Activated T-helper 1 cell treated with Interleukin-2 at 50 U/mL for 16 hours (primary cell): ENCODE measurements at places on chromosomes 6 and 20.

- DNase-seq: no peak
These were observed 137.7 kb upstream of the LRFN2 start for GRCh38 chr6:40724886-40725285.

GRCh38 chr6:122832459-122832858, 43.4 kb downstream of the SMPDL3A start:
- DNase-seq: no peak

DNA sequence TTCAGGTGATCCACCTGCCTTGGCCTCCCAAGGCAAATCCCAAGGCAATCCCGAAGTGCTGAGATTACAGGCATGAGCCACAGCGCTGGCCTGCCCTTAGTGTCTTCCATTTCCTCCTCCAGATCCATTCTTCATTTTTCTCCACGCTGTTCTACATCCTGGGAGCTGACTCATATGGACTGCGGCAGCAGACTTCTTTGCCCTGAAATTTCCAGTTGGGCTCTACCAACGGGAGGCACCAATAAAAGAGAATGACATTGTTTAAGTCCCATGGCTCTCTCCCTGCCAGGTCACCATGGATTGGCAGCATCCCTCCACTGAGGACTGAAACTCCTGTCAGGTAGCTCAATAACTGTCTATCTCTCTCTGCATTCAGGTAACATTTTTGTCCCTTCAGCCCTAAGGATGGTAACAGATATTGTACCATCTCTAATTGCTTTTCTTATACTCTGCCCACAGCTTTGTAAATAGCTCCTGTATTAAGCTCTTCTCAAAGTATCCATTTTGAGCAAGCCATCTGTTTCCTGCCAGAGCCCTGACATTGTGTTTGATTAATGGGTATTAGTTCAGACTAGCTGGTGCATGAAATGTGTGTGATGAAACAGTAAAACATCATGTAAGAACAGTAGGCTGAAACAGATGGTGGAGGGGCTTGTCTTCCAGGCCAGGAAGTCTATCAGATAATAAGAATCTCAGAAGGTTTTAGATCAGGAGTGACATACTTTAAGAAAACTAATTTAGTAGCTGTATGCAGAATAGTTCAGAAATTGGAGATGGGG, 3.6 kb downstream of the TBCC start:
- no peak for DNase-seq

- DNase-seq: no peak
These were observed 12.0 kb downstream of the KCNK5 start for GRCh38 chr6:39217177-39217864.

DNA sequence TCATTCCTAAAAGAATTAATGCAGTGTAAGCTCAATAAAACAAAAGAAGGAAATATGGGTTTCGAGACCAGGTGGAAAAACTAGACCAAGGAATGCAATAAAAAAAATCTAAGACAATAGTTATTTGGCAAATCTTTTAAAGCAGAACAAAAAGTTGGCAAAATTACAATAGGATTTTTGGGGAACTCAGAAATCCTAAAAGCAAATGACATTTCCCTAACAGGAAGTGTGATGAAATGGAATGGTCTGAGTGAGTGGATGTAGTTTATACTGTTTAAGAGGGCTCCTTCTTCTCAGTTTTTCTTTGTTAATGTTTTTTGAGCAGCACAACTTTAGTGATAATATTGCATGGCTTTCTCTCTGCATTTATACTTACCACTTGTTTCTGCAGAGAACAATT, 190.0 kb downstream of the PLCB4 start:
- DNase-seq: no peak

DNA sequence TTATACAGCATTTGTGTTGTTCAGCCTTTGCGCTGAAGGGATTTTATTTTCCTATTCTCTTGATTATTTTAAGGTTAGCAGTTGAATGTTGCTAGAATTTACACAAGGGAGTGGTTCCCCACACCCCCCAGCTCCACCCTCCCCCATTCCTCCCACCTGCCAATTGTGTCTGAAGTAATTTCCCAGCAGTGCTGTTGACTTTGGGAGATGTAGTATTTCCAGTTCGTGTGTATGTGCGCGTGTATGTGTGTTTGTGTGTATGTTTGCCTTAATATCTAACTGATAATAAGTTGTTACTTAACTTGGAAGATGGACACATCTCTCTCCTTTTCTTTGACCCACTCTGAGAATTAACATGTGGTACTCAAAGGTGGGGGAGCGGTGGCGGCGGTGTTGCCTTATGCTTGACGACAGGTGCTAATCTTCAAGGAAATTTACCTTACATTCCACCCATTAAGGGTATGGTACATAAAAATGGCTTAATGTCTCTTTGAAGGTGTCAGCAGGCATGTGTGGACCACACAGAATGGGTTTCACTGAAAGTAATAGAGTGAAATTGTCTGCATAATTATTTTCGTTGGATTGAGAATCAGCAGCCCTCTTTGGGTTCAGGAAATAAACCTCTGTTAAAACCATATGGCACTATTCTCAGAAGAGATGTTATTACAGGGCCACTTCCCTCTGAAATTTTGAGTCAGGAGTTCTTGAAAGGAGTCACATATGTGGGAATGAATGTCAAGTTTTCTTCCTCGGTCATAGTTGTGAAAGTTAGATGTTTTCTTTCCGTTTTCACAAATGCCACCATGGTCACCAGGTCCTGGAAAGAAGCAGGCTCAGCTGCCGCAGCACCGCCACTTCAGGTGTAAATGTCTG, 95.6 kb upstream of the SUPT3H start:
- no peak for DNase-seq

DNA sequence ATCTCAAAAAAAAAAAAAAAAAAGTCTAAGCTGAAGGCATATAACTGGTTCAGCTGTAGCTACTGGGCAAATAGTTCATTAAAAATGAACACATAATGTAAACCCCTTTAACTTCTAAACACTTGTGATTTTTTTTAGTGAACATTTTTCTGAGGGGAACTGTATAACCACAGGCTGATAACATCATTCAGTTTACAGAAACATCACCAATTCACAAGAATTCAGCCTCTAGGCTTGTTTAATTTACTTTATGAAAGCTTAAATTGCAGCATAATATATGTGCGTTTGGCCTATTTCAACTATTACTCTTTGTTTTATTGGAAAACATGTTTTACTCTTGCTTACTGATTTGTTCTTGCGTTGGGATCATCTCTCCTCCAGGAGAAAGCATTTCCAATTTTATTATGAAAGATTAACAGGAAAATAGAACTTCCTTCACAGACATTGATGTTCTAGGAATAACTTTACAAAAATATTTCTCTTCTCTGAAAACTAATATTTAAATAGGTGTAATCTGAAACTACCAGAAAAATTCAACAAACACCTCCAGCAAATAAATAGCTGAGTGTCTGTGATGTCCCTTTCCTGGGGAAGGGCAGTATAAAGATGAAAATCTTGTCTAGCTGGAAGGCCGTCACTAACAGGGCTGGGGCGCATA, 284.5 kb downstream of the UST start:
- DNase-seq: no peak

DNA sequence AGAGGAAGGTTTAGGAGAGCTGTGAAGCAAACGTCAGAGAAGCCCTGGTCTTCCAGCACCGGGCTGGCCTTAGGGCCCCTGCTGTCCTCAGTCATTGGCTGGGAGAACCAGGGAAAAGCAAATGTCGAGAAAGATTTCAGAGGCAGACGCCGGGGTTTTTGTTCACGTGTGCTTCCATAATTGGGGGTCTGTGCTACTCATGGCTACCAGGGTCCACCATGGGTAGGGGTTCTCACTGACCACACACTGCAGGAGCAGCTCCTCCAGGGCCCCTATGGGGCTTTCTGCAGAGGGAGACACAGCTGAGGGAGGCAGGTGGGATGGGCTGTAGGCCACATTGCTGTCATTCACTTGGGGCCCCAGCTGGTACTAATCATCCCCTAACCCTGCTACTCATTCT, 291.8 kb upstream of the FOXQ1 start:
- DNase-seq: no peak

- DNase-seq: no peak
These were observed 64.3 kb downstream of the MRPL14 start for GRCh38 chr6:44062771-44063560.

- no peak for DNase-seq
These were observed 125.5 kb downstream of the IPCEF1 start for GRCh38 chr6:154230910-154231595.

GRCh38 chr20:61332016-61332975, 80.2 kb downstream of the CDH4 start:
- DNase-seq: no peak

DNA sequence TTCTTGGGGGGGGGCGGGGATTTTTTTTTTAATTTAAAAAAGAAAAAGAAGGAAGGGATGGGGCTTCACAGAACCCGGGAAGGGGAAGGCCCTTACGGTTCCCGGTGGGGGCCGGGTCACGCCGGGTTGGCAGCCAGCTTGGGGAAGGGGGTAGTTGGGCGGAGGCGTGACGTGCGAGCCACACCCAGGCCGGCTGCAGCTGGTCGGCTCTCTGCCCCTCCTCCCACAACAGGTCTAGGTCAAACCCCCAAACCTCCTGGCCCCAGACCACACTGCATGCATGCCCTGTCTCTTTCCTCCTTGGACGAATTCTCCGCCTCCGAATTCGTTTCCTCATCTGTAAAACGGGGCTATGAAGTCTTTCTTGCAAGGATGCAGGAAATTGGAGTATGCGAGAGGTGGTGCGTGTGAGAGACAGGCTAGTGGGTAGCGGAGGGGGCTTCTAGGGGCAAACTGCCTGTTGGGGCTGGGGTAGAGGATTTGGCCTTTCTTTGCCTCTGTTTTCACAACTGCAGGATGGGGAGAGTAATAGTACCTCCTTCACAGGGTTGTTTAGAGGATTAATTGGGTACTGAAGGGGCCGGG, 828 bp downstream of the HCK start:
- DNase-seq: no peak

DNA sequence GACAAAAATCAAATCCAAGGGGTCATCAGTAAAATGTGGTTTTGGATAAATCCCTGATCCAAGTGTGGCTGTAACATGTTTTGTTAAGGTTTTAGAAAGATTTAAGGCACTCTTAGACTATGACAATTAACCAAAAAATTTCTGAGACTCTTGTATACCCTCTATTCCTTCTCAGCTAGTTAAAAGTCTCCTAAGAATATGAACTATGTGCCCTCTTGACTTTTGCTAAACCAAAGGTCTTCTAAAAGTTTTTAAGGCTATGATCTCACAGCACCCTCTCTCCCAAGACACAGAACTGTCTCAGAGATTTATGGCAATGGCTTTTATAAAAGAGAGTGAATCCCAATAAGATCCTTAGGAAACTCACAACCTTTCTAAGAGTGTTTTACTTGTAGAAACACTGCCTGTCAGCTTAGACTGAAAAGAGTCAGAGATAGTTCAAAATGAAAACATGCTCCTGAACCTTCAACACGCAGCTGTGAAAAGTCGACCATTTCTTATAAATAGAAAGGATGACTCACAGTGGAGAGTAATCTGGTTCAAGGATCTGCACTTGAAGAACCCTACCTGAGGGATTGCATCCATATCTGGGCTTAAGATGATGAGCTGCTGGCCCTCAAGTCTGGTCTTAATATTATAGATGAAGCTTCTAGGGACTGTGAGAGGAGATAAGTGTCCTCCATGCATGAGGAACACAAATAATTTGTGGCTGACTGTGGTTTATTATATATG, 388.4 kb upstream of the GJE1 start:
- DNase-seq: no peak

DNA sequence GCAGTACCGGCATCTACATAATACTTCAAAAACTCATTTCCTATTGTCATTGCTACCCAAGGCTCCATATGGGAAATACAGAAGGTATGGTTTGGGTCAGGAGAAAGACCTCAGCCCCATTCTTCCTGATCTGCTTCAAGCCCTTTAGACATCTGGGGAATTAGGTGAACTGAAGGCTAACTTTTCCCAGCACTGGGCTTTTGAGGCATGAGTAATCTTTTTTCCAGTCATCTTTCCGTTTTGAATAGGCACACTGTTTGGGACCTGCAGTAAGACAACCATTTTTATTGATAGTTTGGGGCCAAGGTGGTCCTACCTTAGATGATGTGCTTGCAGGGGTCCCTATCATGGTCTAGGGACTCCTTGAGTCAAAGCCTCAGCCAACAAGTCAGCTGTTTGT, 198.4 kb downstream of the HAO1 start:
- no peak for DNase-seq

DNA sequence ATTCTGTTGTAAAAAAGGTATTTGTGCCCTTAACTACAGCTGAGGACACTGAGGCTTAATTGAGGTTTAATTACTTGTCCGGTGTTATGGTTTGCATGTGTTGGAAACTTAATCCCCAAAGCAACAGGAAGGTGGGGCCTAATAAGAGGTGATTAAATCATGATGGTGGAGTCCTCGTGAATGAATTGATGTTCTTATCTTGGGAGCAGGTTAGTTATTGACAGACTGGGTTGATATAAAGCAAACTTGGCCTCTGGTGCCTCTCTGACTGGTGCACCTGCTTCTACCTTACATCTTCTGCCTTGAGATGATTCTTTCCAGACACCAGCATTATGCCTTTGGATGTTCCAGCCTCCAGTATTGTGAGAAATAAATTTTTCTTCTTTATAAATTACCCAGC, 306.5 kb upstream of the HS3ST5 start:
- DNase-seq: no peak

- DNase-seq: no peak
These were observed 32.3 kb downstream of the SNAP25 start for GRCh38 chr20:10250902-10251301.

GRCh38 chr6:113599444-113599843, 257.7 kb upstream of the MARCKS start:
- no peak for DNase-seq

GRCh38 chr6:139790527-139790926, 416.1 kb upstream of the CITED2 start:
- no peak for DNase-seq

GRCh38 chr6:90107771-90108282, 188.8 kb downstream of the BACH2 start:
- no peak for DNase-seq

GRCh38 chr20:50792708-50793574, 1.9 kb upstream of the BCAS4 start:
- no peak for DNase-seq

GRCh38 chr20:58236612-58237317, 8.3 kb upstream of the ANKRD60 start:
- peak; percentile 67 for DNase-seq

DNA sequence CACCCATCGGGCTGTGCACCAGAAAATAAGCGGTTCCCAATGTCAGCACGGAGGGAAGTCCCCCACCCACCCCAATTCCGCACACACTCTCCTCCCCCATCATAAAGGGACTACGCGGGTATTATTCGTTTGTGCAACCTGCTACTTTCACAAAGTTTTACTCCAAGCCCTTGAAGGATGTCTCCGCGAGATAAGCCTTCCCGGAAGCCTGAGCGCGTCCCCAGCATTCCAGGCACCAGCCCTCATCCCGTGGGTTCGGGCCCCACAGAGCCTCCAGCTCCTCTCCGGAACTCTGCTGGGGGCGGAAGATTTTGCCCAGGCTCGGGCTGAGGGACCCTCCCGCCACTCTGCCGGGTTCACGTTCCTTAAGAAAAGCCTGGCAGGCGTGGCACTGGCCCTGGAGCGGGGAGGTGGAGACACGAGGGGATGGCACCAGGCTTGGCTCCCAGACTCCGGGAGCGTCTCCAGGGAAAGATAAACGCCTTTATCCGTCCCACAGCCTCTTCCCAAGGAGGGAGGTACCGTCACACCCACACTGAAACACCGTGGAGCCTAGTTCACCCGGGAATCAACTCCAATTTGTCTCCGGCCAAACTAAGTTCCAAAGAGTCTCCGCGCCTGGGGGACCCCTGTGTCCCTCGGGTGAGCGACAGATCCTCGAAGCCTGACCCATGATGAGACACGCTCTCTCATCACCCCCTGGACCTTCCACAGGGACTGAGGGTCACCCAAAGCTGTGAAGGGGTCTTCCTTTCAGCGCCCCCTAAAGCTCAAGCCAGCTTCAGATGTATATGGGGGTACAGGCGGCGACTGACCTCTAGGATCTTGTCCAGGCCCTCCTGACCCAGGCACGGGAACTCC, 934 bp downstream of the KCNK5 start:
- DNase-seq: no peak
